NCI-H748 treated with DMSO at 0.1 percent for 48 hours (cell line): ENCODE measurements at places on chromosomes 7 and 10.

DNA sequence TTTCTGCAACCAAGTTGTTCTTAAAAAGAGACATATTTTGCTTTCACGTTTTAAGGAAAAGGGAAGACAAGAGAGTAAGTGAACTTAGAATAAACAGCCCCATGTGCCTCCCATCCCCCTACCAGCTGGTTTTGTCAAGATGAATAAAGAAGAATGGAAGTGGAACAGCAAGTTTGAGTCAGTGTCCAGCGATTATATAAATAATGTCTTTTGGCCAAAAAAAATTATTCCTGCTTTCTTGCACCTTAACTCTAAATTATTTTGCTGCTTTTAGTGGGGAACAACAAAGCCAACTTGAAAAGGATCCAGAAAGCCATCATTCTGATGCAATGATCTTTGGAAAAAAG is 82.4 kb upstream of the TRIL start:
- DNase-seq, result no peak

DNA sequence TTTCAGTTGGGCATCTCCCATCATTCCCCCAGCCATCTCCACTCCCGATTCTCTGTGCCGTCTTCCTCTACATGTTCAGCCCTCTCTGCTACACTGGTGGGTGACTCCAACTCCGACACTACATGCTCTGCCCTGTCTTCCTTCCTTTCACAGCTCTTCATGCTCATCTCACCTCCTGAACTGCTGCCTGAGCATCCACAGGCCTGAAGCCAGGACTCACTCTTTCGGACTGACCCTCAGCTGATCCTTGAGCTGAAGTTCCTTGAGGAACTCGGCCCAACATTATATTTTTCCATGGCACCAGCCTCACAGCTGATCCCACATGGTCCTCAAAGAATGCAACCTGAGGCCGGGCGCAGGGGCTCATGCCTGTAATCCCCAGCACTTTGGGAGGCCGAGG is 538.4 kb downstream of the PTPRN2 start:
- no peak for DNase-seq

DNA sequence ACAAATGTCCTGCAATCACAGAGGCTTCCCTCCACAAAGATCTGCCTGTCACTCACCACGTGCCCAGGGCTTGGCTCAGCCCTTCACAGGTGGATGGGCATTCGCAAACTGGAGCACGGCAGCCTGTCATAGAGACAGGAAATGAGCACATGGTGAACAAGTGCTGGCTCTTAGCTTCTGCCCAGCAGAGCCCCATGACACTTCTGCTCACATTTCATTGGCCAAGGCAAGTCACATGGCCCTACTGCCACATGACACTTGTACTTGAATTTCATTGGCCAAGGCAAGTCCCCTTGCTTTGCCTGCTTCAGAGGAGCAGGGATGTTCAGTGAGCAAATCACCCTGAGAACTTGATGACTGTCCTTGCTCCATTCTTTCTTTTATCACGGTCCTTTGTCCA is 110.8 kb upstream of the PPP2R2D start:
- no peak for DNase-seq

DNA sequence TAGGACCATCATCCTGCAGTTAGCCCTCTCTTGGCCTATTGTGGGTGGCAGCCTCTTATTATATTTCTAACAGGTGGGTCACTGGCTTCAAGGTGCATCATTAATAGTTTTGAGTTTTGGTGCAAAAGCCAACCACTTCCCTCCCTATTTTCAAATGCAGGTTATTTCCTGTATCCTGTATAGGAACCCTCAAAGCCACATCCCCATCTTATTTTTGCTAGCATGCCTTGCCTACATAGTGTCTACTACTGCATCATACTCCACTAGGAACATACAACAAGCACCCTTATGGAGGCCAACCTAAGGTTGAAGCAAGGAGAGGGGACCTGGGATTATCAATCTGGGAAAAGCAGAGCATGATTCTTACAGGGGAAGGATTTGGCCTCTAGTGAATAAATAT is 264.4 kb downstream of the BBS9 start:
- DNase-seq, result no peak

- no peak for DNase-seq
These were observed 28.7 kb downstream of the MALRD1 start for GRCh38 chr10:19077276-19077675.

- DNase-seq, result no peak
These were observed 229.7 kb downstream of the CDK14 start for GRCh38 chr7:90825779-90826178.

- no peak for DNase-seq
These were observed 82.4 kb upstream of the SDK1 start for GRCh38 chr7:3218411-3219225.

DNA sequence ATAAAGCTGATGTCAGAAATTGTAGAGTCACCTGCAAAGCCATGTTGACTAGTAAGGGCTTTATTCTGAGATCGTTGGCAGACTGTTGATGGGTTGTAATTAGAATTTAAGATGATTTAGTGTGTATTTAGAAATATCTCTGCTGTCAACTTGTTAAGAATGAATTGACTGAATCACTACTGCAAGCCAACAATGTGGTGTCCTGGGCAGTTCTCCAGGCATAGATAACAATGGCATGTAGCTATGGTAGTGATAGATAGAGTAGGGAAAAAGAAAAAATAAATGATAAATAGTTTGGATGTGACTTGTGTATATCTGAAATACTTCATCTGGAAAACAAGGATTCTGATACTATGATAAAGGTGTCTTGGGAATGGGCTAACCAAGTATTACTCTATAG is 640.2 kb downstream of the ARL4A start:
- DNase-seq, result peak; percentile 21

GRCh38 chr10:7153750-7154149 is 257.1 kb downstream of the SFMBT2 start:
- DNase-seq, result no peak

DNA sequence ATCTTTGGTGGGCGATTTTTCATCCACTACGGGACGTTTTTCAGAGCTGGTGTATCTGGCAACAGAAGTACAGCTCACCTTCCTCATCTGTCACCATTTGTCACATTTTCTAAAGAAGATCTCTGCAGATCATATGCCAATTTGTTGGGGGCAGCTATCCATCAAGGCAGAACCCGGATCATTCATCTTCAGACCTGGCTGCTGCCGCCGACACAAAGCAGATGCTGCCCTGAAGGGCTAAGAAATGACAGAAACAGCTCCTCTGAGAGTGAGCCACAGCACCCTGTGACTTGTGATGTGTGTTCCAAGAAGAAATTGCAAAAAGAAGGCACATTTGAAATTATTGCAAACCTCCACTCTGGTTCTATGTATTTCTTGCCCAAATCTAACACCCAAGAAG is 290.9 kb downstream of the GFRA1 start:
- DNase-seq, result no peak

- no peak for DNase-seq
These were observed 2.4 kb downstream of the CNPY1 start for GRCh38 chr7:155543926-155544325.

DNA sequence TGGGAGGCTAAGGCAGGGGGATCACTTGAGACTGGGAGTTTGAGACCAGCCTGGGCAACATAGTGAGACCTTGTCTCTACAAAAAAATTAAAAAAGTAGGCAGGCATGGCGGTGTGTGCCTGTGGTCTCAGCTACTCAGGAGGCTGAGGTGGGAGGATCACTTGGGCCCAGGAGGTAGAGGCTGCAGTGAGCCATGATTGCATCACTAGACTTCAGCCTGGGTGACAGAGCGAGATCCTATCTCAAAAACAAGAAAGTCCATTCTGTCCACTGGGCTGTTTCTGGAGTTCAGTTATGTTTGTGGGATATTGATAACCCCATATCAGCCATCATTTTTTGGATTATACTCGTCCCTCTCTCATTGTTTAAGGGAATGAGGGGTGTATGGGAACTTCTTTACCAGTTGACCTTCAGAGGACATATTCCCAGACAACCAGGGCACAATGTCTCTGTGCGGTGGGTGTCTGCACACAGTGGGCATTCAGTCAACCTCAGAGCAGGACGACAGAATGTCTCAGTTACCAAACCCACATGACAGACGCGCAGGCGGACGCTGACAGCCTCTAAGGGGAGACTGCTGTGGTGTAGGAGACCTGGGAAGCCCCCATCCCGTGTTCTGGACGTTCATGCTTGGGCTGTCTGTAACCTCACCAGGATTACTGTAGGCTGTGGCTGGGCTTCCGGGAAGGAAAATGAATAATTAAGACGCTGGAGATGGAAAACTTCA is 69.4 kb downstream of the CARD11 start:
- no peak for DNase-seq

DNA sequence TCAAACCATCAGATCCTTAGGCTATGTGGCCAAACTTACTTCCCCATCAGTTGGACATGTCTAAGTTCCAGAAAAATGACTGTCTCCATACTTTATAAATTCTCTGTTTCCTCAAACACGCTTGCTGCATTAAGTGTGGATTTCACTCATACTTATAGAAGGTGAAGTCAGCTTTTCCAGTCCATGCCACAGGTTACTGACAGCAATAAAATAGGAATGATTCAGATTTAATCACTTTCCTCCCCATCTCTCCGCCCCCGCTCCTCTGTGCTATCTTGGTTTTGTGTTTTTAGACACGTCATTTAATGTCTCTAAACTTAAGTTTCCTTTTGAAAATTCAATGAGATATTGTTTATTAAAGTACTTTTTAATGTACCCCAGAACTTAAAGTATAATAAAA is 1098.0 kb upstream of the C7orf33 start:
- no peak for DNase-seq

DNA sequence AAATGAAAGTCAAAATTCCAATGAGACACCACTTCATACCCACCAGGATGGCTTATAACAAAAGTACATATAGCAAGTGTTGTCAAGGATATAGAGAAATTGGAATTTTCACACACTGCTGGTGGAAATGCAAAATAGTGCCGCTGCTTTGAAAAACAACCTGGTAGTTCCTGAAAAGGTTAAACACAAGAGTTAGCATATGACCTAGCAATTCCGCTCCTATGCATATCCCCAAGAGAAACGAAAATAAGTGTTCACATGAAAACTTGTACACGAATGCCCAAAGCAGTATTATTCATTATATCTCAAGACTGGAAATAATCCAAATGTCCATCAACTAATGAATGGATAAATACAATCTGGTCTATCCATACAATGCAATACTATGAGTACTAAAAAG is 14.8 kb downstream of the IDE start:
- DNase-seq, result no peak

DNA sequence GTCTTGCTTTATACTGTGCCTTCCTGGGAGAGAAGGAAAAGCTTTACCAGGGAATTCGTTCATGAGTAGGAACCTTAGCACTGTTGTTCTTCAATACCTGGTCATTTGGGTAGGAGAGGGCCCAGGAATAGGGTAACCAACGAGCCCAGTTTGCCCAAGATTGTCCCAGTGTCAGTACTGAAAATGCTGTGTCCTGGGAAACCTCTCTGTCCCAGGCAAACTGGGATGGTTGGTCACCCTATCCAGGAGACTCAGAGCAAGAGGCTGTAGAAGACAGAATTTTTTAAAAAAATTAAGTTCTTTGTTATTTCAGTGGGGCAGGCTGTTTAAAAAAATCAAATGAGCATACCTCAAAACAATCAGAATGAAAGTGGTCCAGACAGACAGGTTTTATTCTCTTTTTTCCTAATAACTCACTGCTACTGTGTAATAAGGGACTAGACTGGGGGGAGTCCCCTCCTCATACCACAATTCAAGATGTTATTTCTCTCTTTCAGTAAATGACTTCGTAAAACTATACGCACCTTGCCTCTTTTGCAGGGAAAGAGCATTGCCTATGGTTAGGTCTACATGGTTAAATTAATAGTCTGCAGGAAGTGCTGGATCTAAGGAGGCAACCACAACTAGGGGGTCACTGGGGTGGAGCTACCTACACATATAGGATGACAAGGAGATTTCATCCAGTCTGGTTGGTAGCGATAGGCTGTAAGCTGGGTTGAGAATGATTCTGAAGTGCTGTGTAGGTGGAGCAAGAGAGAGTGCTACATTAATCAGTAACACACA is 41.1 kb upstream of the FAM133B start:
- no peak for DNase-seq

GRCh38 chr10:99235658-99236626 is at the start of gene HPSE2:
Gene HPSE2, minus strand, starts transcription at chr10:99235852.
- no peak for DNase-seq

GRCh38 chr7:100893318-100893895 is 2.3 kb downstream of the ACHE start:
- DNase-seq, result no peak

- no peak for DNase-seq
These were observed 153.6 kb downstream of the CELF2 start for GRCh38 chr10:11170993-11171851.

DNA sequence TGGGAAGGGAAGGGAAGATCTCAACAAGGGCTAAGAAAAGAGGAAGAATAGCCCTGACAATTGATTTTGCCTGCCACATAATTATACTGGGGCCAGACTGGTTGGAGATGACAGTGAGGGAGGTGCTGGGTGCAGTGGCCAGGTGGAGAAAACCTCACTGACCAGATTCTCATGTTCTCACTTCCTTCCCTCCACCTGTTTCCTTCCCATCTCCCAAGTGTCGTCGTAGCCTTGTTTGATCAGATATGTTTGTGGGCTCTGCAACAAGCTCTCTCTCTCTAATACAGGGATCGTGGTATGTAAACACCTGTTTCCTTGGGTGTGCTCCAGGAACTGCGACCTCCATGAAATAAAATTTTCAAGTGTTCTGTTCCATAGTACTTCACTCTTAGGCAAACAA is 60.2 kb downstream of the VCL start:
- DNase-seq, result peak; percentile 15
